ENCODE measurements at places on chromosomes 7 and 10. TPM values are rescaled to one million over a fixed set of nuclear protein-coding genes. Genes with fewer than 3 reads are reported as not detected.

GRCh38 chr10:43683451-43684291 is 35.0 kb upstream of the ZNF32 start:
- H3K36me3 ChIP-seq, result no peaks in the 10 kb centered on the region
- no peak overlapping the region for H3K4me3 ChIP-seq
- H3K27ac ChIP-seq, result no peak overlapping the region

DNA sequence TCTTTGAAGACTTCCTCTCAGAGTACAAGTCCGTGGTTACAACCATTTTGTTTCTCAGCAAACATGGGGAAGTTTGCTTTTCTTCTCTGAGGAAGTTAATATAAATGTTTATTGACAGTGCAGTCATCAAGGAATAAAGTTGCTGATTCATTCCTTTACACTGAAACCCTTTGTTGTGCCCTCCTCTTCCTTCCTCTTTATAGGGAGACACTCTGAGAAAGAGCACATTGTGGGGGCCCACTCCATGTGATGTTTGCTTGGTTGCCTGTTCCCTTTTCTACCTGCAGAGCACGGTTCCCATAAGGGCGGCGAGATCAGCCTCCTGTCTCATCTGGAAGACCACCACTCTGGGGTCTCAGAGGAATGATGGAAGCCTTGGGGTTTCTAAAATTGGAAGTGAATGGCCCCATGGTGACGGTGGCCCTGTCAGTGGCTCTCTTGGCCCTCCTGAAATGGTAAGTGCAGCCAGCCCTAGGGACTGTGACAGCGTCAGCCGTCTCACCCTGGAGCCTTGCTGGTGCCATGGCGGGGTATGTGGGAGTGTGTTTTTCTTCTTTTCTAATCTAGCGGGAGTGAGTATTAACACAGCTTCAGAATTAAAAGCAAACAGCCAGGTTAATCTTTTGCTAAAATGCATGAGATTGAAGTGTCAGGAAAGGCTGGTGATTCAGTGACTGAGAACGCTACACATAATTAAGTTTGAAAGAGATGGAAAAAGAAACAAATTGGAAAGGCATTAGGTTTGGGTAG is at the start of gene TBXAS1:
TSS of gene TBXAS1 (plus strand) at position 240 of the 750 bp plus-strand sequence. CDS start at position 367, 127 bp downstream.
- DNase-seq, result no peak
- H3K27me3 ChIP-seq, result no peaks in the 10 kb centered on the region
- H3K4me1 ChIP-seq, result peaks cover 25% of the 10 kb centered on the region
- H3K4me3 ChIP-seq, result peak within 1 kb of the TSS; percentile 41
- H3K27ac ChIP-seq, result peak within 1 kb of the TSS; percentile 91
- H3K36me3 ChIP-seq, result peaks cover 15% of the 10 kb centered on the region

Gene NEUROD6
- not detected for total RNA-seq

Gene MALRD1
- total RNA-seq, result 1.2 TPM

Gene CALHM1
- not detected for total RNA-seq

GRCh38 chr7:131268906-131269305 is 58.8 kb upstream of the MKLN1 start:
- no peaks in the 10 kb centered on the region for H3K27me3 ChIP-seq
- no peaks in the 10 kb centered on the region for H3K36me3 ChIP-seq
- no peak for DNase-seq
- H3K4me3 ChIP-seq, result no peak overlapping the region
- H3K27ac ChIP-seq, result no peak overlapping the region

DNA sequence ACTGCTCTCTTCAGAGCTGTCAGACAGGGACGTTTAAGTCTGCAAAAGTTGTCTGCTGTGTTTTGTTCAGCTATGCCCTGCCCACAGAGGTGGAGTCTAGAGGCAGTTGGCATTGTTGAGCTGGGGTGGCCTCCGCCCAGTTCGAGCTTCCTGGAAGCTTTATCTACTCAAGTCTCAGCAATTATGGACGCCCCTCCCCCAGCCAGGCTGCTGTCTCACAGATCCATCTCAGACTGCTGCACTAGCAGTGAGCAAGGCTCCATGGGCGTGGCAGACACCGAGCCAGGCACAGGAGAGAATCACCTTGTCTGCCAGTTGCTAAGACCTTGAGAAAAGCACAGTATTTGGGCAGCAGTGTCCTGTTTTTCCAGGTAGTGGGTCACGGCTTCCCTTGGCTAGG is 98.1 kb downstream of the SDHAF3 start:
- H3K27ac ChIP-seq, result no peak overlapping the region
- peaks cover 10% of the 10 kb centered on the region for H3K27me3 ChIP-seq
- H3K4me1 ChIP-seq, result no peaks in the 10 kb centered on the region
- DNase-seq, result no peak

DNA sequence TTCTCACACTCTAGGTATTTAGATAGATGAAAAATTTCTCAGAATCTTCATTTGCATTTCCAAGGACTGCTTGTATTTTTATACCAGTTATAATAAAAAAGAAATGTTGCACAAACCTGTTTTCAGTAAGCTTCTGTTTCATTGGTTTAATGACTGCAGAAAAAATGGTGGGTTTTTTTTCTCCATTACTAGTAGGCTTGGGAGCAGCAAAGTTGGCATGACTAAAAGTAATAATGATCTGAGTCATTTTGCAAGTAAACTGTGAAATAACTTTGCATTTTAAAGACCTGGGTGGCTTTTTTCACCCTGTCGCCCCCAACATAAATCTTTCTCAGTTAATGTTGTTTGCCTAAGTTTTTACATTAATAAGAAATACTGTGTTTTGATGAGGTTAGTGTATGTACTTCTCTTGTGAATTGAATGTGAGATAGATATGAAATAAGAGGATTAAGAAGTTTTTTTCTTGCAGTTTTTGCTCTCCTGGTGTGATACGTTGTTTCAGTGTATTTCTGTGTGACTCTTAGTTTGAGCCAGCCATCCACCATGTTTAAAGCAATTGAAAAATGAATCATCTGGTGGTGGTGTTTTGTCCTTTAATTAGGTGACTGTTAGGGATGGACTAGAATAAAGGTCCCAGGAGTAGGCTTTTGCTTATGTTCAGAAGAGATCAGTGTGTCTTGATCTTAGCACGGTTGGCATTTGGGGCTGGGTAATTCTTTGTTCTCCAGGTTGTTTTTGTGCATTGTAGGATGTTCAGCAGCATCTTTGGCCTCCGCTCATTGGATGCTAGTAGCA is 1.8 kb downstream of the GNAI1 start:
- DNase-seq, result no peak
- H3K27me3 ChIP-seq, result no peaks in the 10 kb centered on the region
- H3K4me3 ChIP-seq, result peak overlapping the region; percentile 97
- H3K27ac ChIP-seq, result peak overlapping the region; percentile 98
- H3K36me3 ChIP-seq, result peaks cover 2% of the 10 kb centered on the region
- peaks cover 37% of the 10 kb centered on the region for H3K4me1 ChIP-seq

DNA sequence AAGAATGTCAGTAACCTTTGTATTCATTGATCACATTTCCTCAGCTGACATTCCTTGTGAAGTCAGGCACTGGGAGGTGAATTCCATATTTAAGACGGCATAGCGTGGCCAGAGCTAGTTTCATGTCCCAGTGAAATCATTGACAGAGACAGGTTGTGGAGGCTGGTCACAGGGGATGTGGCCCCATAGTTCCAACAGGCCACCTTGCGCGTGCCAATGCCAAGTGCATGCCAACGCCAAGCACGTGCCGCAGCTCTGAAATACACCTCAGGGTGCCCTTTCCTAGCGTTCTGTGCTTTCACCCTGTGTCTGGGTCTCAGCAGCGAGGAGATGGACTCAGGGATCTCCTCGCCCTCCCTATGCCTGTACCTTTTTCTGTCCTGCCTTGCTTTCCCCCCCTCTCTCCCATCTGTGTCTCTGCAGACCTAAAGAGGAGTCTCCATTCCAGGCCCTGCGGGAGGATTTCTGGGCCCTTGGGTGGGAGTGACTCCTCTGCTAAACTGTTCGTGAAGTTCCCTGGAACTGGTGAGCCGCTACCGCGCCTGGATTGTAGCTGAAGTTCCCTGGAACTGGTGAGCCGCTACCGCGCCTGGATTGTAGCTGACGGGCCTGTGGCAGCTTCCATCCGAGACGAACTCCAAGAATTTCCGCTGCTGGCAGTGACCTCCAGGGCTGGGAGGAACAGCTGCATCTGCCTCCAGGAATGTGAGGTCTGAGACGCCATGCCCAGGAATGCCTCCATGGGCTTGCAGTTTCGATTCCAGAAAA is 19.7 kb downstream of the AQP1 start:
- no peaks in the 10 kb centered on the region for H3K36me3 ChIP-seq
- H3K4me3 ChIP-seq, result no peak overlapping the region
- DNase-seq, result peak; percentile 4
- H3K27me3 ChIP-seq, result peaks cover 9% of the 10 kb centered on the region

GRCh38 chr7:47253650-47254080 is 328.2 kb downstream of the TNS3 start:
- H3K4me3 ChIP-seq, result peak overlapping the region; percentile 76
- no peak for DNase-seq
- peaks cover 23% of the 10 kb centered on the region for H3K27me3 ChIP-seq
- H3K4me1 ChIP-seq, result peaks cover 3% of the 10 kb centered on the region
- H3K36me3 ChIP-seq, result no peaks in the 10 kb centered on the region
- peak overlapping the region; percentile 68 for H3K27ac ChIP-seq

GRCh38 chr7:102097601-102098161 is 189.0 kb upstream of the SH2B2 start:
- DNase-seq, result no peak
- peaks cover 9% of the 10 kb centered on the region for H3K27me3 ChIP-seq
- H3K4me3 ChIP-seq, result no peak overlapping the region
- peak overlapping the region; percentile 98 for H3K27ac ChIP-seq
- peaks cover 31% of the 10 kb centered on the region for H3K4me1 ChIP-seq

Gene SEMA3C
- 136 TPM for total RNA-seq

DNA sequence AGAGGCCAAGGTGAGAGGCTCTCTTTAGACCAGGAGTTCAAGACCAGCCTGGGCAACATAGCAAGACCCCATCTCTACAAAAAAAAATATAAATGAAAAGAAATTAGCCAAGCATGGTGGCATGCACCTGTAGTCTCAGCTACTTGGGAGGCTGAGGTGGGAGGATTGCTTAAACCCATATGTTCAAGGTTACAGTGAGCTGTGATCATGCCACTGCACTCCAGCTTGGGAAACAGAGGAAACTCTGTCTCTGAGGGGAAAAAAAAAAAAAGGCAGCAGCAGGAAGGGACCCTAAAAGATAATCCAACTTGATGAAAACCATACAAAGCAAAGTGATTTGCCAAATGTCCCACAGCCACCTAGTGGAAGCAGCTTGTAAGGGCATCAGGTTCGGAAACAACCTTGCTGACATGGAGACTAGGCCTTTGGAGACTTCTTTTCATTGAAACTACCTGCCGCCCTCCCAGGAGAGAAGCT is 15.6 kb upstream of the PBLD start:
- H3K27me3 ChIP-seq, result no peaks in the 10 kb centered on the region
- DNase-seq, result peak; percentile 14
- peak overlapping the region; percentile 90 for H3K27ac ChIP-seq
- H3K4me3 ChIP-seq, result no peak overlapping the region
- H3K36me3 ChIP-seq, result peaks cover 27% of the 10 kb centered on the region

DNA sequence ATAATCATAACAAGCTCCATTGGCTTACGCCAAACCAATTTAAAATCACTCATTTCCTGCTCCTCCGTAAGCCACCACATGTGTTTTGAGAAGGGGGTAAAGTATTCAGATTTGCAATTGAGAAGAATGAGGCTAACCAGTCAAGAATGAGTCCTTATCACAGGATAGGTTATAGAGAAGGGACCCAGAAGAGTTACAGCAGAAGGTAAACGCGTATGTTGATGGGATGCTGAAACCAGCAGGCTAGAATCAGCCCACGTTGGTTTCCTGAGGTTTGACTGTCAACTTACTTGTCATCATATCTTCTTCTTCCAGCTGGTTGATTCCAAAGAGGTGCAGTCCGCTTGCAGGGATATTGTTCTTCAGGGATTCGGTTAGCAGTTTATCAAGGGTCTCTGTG is 64.1 kb upstream of the TM9SF3 start:
- H3K4me3 ChIP-seq, result no peak overlapping the region
- H3K4me1 ChIP-seq, result peaks cover 1% of the 10 kb centered on the region
- peaks cover 41% of the 10 kb centered on the region for H3K36me3 ChIP-seq
- DNase-seq, result no peak

DNA sequence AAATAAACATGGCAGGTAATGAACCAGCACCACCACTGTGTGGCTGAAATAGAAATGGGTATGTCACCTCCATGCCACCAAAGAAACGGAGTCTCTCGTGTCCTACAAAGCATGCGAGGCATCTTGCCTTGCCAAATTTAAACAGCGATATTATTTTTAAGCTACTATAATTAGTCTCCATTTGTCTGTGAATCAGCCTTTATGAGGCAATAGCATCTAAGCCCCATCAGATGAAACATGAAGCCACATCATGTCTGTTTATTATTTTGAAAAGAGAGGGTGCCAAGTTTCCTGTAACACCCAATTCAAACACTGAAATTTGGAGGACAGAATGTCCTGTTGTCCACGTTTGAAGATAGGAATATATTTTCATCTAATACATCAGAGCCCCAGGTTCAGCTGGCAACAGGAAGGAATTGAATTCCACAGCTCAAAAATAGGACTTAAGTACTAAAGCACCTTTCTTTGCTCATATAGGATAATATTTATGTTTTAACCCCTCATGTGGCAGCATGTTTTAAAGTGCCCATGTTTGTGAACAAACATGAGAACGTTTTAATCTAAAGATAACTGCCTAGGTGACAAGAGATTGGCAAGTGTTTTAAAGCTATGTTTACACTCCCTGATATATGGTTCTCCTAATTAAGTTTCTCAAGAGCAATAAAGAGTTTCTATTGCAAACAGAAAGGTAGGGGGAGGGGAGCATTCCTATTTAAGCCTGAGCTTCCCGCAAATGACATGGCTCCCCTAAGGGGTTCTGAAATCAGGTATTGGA is 86.8 kb downstream of the SORBS1 start:
- peak overlapping the region; percentile 25 for H3K4me3 ChIP-seq
- H3K27me3 ChIP-seq, result peaks cover 9% of the 10 kb centered on the region
- H3K4me1 ChIP-seq, result peaks cover 63% of the 10 kb centered on the region
- no peak for DNase-seq
- H3K27ac ChIP-seq, result peak overlapping the region; percentile 92

GRCh38 chr10:48548531-48549135 is 56.2 kb downstream of the ARHGAP22 start:
- no peak for DNase-seq
- no peak overlapping the region for H3K4me3 ChIP-seq
- no peaks in the 10 kb centered on the region for H3K4me1 ChIP-seq
- no peaks in the 10 kb centered on the region for H3K36me3 ChIP-seq
- no peak overlapping the region for H3K27ac ChIP-seq
- peaks cover 9% of the 10 kb centered on the region for H3K27me3 ChIP-seq

Gene SEMA3A
- 19.6 TPM for total RNA-seq

- H3K27ac ChIP-seq, result no peak overlapping the region
- no peak for DNase-seq
- no peaks in the 10 kb centered on the region for H3K4me1 ChIP-seq
- peaks cover 2% of the 10 kb centered on the region for H3K36me3 ChIP-seq
Observed at GRCh38 chr7:24356718-24357386, 72.9 kb downstream of the NPY start.

Gene HOXA10
- total RNA-seq, result not detected
